ENCODE measurements at places on chromosomes 1 and 21.

- DNase-seq = no peak
These were observed 29.8 kb upstream of the HHAT start for GRCh38 chr1:210298936-210299335.

GRCh38 chr1:186512698-186513457 lies 52.0 kb upstream of the PDC start:
- DNase-seq = no peak

DNA sequence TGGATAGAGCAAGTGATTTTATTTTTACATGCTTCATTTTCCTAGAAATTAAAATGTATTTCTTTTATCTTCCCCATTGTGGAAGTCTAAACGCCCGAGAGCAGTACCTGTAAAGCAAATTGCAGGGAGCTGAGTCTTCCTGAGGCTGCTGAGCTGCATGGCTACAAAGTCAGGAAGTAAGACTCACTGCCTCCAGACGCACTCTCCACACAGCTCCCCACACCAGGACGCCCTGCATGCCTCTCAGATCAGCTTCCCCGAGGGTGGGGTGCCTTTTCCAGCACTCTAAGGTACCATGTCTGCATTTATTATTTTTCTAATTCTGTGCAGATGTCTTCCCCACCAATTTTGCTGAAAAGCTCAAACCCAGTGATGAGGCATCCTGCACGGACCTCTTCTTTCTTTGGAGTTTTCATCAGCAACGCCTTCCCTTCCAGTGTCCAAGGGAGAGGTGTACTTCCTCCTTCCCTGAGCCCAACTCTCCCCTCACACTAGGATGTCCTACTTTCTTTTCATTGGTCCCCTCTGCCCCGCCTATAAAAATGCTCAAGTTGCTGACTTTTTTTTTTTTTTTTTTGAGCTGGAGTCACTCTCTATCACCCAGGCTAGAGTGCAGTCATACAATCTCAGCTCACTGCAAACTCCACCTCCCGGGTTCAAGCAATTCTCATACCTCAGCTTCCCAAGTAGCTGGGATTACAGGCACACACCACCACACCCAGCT lies 114.7 kb downstream of the PCNX2 start:
- DNase-seq = no peak

DNA sequence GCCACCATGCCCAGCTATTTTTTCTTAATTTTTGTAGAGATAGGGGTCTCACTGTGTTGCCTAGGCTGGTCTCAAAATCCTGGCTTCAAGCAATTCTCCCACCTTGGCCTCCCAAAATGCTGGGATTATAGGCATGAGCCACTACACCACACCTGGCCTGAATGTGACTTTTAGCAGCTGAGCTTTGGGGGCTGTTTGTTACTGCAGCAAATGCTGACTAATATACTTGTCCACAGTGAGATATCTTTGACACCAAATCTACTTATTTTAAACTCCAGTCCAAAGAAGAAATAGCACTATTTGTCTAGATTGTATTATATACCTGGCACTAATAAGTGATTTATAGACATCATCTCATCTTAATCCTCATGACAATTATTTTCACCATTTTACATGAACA lies 30.5 kb downstream of the LRRC52 start:
- no peak for DNase-seq

DNA sequence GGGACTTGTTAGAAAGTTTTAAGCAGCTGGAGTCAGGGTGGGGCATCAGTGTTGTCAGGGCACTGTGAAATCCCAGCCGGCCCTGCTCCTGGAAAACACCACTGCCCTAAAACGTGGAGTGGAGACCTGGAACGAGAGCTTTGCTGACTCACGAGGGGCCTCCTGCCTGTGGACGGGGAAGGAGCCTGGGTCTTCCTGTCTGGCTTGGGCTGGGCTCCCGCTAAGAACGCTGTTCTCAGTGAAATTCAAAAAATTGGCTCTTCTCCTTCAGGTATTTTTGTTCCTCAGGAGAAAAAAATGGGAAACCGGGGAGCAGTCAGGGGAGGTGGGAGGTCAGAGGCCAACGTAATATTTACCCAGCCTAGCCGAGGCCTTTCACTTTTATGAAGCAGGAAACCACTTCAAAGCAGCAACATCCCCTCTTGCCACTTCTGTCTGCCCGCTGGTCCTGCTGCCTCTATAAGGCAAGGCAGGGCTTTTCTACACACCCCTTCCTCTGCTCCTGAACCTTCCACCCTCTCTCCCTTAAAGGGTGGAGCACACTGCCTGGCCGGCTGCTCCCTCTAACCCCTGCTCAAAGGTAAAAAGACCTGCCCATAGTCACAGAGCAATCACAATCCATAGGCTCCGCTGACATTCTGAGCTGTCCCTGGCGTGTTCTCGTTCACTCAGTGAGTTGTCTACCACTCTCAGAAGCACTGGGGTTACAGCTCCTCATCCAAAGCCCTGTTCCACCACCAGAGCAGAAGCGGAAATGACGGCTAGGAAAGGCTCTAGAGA lies 8.0 kb downstream of the PLXNA2 start:
- no peak for DNase-seq

DNA sequence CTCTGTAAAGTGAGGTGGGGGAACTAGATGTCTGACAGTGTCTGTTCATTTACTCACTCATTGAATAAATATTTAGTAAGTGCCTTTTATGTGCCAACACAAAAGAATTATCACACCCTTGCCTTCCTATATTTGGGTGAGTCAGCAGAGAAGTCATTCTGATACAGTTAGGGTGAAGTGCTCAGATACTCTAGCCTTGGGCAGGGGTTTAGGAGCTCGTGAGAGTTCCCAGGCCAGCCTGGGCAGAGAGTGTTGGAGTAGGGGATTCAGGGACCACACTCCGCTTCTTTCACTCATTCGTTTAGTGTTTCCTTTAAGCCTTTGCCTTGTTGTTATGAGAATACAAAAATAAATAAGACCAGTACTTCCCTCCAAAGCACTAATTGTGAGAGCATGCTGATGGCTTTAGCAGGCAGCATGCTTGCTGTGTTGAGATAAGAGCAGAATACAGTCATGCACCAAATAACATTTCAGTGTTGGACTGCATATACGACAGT lies 83.9 kb downstream of the DYRK1A start:
- DNase-seq = no peak

DNA sequence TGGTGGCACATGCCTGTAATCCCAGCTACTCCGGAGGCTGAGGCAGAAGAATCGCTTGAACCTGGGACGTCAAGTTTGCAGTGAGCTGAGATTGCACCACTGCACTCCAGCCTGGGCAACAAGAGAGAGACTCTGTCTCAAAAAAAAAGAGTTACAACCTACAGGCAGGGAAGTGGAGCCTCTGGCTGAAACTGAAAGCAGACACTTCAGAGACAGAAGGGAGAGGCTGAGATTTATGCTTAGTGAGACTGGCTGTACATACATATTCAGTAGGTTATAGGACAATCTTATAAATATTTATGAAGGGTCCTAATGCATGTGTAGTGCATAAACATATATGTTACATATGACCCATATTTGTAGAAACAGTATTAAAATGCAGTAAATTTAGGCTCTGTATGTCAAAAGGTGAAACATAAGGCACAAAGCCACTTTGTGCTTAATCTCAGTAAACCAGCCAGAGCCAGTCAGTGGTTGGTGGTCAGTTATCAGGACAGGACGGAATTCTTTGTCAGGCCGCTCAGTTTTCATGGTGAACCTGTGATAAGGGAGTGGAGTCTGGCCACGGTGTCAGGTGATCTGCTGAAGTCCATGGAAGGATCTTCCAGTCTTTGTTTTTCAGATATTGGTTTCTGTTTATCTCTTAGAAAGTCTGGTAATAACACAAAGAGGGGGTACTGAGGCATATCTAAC lies 13.7 kb downstream of the RHEX start:
- DNase-seq = no peak

DNA sequence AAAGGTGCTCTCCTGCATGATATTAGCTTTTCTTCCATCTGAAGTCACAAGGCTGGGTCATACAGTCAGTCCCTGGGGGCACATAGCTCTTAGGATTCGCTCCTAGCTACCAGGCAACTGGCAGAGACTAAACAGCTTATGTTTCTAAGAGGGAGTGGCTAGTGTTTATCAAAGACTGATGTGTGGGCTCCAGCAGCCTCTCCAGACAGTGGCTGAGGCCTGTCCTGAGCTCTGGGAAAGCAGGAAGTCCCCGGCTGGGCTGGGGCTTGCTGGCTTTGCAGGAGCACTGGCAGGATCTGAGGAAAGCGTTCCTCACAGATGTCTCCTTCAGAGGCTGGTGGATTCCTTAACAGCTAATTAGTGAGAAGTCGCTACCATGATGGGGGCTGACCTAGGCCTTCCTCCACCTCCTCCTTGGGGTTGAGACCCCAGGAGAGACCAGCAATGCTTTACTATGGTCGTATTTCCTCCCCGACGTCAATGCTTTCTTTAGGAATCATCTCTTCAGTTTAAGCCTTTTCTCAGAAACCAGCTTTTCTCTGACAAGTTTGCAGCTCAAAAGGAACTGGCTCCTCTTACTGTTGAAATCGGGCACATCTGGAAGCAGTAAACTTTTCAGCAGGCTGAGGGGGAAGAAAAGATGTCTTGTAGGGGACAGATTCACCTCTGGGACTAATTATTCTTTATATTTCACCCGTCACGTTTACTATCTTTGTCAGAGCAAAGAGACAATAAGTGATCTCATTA lies 33.5 kb upstream of the HHAT start:
- no peak for DNase-seq

DNA sequence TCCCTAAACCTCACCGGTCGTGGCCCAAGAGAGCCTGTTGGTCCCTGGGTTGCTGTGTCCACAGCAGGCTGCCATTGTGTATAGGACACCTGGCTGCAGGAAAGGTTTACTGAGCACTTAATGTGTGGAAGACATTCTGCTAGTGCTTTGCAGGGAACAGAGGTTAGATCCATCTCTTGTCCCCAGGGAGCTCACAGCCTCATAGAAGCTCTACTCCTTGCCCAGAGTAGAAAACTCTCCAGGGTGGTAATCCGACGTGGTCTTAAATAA lies 16.9 kb upstream of the ALPL start:
- DNase-seq = no peak

DNA sequence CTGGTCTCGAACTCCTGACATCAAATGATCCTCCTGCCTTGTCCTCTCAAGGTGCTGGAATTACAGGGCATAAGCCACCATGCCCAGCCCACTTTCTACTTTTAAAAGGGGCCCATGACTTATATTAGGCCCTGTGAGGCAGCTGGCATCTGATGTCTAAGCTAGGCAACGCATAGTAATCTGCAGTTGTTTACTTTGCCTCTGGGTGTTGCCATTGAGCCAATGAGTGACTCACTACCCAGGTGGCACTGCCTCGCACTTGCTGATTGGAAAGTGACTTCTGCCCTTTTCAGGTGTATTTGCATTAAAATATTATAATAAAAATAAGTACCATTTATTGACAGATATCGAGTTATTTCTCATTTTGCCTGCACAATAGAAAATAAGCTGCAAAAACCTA lies 84.9 kb downstream of the KIF14 start:
- DNase-seq = no peak
